ENCODE measurements at places on chromosomes 6 and 20.

DNA sequence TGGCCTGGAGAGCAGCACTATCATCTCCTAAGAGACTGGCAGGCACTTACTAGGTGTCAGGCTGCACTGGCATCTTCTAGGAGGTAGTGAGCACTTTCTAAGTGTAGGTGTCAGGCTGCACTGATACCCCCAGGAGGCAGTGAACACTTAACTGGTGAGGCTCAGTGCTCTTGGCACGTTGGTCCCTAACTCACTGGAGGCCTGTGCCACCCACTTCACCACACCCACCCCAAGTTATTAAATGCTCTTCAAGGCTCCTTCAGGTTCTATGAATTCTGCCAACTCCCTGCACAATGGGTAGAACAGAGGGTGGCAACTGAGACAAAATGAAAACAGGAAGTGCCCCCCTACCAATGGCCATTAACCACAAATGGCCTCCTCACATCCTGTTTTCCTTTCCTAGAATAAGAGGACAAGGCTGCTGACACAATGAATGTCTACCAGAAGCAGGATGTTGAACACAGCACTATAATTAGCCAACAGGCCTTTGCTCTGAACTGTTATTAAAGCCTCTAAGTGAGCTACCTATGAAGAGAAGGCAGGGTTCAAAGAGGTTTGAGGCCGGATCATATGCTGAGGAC is 29.4 kb downstream of the NCOA5 start:
- no peak for DNase-seq

DNA sequence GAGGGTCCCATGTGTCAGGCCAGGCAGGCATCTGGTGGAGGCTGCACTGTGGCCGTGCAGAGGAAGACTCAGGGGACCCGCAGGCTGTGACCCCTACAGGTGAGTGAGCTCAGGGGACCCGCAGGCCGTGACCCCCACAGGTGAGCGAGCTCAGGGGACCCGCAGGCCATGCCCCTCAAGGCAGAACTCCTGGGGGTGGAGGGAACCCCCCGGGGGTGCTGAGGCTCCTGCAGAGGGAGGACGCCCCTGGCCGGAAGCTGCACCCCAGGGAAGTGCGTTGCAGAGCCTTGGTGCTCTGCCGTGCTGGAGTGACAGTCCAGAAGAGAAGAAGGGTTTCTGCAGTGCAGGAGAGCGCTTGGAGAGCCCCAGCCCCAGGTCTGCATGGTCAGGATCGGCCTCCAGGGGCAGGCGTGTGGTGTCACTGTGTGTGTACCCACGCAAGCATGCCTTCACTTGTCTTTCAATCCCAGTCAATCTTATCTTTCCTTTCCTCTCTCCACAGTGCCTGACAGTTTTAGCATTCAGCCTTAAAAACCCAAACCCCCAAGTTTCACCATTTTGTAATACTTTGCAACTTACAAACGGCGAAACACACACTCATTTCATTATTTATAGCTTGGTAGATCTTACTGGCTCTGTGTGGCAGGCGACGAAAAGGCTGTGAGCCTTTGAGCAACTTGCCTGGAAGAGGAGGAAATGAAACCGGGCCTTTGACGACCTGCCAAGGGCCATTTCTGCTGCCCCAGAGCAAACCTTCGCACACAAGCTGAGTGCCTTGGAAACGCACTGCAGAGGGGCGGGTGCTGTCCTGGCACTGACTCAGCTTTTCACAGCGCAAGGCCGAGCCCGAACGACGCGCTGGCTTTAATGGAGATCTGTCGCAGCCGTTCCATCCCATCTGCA is 101.4 kb upstream of the AGPAT4 start:
- no peak for DNase-seq

GRCh38 chr20:2919518-2920245 is 46.4 kb downstream of the PTPRA start:
- peak; percentile 26 for DNase-seq

- no peak for DNase-seq
Measured at GRCh38 chr20:10893321-10893720, 219.5 kb upstream of the JAG1 start.

DNA sequence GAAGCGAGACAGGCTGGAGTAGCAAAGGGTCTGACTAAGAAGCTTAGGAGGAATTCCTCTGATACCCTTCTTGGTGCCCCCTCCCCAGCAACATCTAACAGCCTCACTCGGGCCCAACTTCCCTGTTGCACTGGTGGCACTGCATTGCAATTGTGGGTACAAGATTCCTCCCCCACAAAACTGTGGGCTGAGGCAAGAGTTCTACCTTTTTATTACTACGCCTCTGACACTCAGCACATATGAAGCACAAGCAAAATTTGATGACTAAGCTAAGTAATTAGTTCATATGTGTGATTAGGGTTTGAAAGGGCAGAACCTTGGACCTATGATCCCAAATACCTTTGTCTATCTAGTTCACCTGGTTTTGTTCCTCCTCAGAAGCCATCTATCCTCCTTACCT is 83.5 kb downstream of the ZHX3 start:
- no peak for DNase-seq

DNA sequence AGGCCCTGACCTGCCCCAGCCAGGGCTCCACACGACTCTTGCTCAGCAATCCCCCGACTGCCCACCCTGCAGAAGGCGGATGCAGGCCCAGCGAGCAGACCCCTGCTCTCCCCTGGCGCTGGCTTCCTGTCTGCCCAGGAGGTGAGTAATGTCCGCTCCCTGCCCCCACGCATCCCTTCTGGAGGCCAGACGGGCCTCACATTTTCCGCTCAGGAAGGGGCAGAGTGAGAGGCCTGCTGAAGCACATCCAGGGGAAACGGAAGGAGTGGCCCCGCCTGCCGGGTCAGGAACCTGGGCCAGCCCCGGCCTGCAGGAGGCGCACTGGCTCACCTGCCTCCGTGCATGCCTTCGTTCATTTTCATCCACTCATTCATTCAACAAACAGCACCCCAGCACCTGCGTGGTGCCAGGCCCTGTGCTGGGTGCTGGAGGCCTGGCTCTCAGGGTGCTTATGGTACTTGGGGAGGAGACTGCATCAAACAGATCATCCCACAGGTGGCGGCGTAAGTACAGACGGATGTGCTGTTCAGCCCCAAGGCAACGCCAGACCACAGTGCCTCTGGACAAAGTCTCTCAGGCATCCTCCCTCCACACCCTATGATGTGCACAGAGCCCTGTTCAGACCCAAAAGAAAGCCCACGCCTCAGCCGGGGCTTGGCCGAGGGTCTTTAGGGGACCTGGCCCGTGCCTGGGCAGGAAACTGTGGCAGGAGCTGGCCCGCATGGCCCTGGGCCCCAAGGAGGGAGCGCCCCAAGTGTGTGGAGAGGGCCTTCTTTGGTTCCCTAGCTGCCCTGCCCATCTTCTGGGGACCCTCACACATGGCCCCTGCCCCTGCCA is 112.1 kb downstream of the ASXL1 start:
- peak; percentile 34 for DNase-seq

GRCh38 chr6:66538551-66539135 is 831.6 kb upstream of the EYS start:
- no peak for DNase-seq

DNA sequence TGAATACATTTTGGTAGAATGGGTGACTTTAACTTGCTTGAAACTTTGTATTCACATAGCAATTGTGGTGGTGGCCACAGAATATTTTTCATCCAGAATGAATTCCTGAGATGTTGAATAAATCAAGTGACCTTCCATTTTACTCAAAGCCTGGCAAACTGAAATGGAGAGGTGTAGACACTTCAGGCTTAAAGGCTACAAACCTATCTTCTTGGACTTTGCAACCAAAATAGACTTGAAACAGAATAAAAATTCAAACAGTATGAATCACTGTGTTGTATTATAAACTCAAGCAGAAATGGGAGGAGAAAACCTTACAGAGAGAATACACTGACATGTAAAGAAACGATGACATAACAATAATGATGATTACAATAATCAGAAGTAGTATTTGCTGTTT is 371.6 kb downstream of the BCKDHB start:
- DNase-seq: no peak

- no peak for DNase-seq
Measured at GRCh38 chr20:57433657-57434389, 42.6 kb downstream of the RBM38 start.

GRCh38 chr6:170147832-170148708 is 142.8 kb downstream of the DLL1 start:
- DNase-seq: no peak

GRCh38 chr6:39812853-39813533 is 20.8 kb downstream of the DAAM2 start:
- no peak for DNase-seq
